ENCODE measurements at places on chromosomes 6 and 20.

GRCh38 chr6:144219056-144219685, 66.0 kb upstream of the UTRN start:
- DNase-seq = no peak

DNA sequence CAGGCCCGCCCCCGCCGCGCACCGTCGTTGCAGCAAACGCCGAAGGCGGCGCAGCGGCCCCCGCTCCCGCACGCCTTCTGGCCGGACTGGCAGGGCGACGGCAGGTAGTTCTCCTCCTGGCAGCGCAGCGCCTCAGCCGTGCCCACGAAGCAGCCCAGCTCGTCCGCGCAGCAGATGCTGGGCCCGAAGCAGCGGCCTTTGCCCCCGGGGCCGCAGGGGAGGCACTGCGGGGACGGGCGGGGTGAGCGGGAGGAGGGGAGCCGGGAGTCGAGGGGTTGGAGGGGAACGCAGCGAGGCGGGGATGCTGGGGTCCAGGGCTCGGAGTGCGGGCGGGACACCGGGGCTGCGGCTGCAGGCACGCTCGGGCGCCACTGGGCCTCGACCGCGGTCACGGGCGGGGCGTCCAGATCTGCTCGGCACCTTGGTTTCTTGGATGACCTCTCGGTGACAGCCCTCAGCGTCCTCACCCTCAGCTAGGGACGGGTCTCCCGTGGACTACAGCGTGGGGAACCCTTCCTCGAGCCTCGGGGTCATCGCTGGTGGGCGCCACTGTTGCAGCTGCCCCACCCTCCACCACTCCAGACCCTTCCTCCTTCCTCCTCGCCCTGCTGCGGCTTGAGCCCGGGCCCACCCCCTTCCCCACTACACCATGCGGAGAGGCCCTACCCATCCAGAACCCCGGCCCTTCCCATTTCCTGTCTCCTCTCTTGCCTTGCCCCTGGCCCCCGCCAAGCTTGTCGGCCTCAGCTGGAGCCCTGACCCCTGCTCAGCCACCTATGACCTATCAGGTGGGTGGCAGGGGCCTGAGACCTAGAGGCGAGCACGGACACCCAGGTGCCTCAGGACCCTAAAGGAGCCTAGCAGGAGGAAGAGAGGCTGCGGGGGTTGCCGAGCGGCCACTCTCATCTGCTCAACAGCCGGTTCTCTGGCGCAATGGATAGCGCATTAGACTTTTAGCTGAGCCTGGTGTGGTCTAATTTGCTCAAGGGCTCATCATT, 1.3 kb downstream of the AVP start:
- no peak for DNase-seq

- no peak for DNase-seq
Measured at GRCh38 chr6:157017022-157017421, 239.8 kb downstream of the ARID1B start.

DNA sequence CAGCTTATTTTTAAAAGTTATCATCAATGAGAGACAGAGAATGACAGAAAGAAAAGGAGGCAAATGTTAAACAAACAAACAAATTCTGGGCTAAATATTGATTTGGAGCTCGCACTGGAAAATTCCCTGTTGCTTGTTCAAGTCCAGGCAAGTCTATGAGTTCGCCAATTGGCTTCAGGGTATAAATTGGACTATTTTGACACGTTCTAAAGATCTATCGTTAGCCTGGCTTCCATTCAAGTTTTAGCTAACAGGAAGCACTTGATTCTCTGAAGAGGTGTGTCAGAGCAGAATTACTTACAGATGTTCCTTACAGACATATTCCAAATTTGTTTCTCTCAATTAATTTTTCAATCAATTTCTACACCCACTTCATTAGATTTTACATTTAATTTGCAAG, 15.8 kb upstream of the RFPL4B start:
- DNase-seq = no peak

GRCh38 chr6:9335431-9335830, 900.1 kb upstream of the SLC35B3 start:
- DNase-seq = no peak

- no peak for DNase-seq
Measured at GRCh38 chr20:25274891-25275812, 27.3 kb downstream of the PYGB start.

DNA sequence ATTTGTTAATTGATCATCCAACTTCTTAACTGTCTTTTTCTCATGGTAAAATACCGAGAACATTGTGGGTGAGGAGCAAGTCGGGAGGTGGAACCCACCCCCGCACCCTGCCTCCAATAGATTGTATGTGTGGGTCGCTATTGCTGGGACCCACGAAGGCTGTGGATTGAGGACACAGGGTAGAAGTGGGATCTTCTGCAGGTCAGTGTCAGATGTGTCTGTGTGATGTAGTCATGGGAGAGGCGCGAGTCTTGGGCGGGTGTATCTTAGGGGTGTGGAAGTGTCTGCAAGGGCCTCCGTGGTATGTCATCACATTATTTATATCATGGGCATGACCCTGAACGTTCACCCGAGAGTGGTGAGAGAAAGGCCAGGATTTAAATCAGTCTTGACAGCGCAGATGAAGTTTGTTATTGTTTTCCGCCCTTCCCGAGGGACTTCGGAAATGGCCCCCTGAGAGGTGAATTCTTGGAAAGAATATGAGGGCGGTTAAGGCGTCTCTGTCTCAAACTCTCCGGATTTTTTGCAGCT, 472 bp upstream of the PAQR8 start:
- no peak for DNase-seq

GRCh38 chr20:59525500-59526241, 78.7 kb upstream of the PHACTR3 start:
- no peak for DNase-seq

GRCh38 chr20:30594112-30594511, 663.4 kb upstream of the DEFB115 start:
- no peak for DNase-seq

DNA sequence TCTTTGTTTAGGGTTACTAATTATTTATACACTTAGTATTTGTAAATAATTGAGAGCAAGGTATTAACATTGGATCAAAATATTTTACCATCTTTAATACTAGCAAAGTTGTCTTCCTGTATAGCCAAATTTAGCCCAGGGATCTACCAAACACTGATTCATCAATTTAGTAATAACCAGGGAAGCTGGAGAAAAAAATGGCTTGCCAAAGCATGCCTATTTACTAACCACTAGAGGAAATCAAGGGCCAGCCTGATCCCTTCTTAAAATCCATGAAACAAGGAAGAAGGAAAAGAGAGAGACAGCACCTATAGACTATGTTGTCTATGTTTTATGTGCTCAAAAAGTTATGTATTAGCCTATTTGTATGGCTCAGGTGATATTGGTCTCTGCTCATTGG, 450.3 kb upstream of the GJE1 start:
- no peak for DNase-seq

- DNase-seq = no peak
Measured at GRCh38 chr6:123171341-123172115, 175.5 kb downstream of the CLVS2 start.

DNA sequence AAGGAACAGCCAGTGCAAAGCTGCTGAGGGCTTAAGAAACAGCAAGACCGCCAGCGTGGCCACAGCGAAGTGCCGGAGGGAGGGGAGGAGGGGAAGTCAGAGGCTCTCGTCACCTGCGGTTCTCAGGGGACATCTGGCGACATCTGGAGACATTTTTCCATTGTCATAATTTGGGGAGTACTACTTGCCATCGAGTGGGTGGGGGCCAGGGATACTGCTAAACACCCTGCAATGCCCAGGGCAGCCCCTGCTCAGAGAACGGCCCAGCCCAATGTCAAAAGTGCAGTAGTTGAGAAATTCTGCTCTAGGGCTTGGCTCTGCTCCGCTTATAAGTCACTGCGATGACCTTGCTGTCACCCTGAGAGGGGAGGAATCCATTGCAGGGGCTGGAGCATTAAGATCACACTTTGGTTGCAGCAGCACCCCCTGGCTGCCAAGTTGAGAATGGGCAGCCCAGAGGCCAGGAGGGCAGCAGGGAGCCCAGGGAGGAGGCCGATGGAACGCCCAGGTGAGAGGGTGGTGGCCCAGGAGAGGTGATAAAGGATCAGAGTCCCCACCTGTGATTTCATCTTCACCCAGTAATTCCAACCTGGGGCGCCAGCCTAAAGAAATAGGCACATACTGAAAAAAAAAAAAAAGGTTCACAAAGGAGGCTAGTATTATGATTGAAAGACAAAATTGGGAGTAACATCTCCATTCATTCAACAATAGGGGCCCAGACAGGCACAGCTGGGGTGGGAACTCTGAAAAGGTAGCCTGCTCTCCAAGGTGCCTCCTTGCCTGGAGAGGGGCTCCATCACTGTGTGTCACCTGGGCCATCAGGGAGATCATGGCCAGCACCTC, 218.2 kb downstream of the BMP7 start:
- DNase-seq = no peak

- DNase-seq = no peak
Measured at GRCh38 chr20:20293691-20294385, 74.1 kb upstream of the INSM1 start.

DNA sequence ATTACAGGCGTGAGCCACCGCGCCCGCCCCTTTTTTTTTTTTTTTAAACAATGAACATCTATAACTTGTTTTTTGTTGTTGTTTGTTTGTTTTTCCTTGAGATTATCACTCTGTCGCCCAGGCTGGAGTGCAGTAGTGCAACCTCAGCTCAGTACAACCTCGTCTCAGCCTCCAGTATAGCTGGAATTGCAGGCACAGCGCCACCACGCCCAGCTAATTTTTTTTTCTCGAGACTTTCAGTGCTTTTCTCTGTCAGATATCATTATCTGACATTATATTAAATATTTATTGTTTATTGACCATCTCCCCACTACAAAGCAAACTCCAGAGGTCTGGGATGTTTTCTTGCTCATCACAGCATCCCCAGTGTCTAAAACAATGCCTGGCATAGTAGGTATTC, 2.3 kb upstream of the DLK2 start:
- no peak for DNase-seq

DNA sequence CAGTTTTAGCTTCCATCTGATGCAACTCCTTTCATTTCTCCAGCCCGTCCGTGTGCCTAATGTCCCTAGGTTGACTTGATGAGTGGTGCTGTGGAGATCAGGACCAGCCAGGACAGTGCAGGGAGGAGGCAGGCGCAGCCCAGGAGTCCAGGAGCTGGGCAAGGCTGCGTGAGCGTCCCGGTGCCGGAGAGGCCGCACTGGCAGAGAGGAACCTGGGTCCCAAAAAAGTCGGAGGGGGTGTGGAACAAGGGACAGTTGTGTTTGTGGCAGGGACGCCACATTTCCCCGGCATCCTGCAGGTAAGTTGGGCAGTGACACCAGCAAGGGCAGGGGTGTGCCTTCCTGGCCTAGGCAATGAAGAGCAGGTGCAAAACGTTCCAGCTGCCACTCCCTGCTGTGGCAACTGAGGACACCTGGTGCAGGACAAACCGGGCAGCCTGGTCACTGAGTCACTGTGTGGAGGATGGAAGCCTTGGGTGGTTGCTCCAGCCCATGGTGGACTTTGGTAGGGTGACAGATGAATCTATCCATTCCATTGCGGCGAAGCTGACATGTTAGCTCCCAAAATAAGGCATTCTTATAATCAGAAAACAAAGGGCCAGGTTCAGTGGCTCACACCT, 53.2 kb downstream of the RAMACL start:
- DNase-seq = no peak

All from stimulated activated CD8-positive, alpha-beta memory T cell treated with anti-CD3 and anti-CD28 coated beads, Interleukin-4, amount 100 ng/mL, for 1 hour (primary cell).